ENCODE measurements at places on chromosomes 7 and 10.

DNA sequence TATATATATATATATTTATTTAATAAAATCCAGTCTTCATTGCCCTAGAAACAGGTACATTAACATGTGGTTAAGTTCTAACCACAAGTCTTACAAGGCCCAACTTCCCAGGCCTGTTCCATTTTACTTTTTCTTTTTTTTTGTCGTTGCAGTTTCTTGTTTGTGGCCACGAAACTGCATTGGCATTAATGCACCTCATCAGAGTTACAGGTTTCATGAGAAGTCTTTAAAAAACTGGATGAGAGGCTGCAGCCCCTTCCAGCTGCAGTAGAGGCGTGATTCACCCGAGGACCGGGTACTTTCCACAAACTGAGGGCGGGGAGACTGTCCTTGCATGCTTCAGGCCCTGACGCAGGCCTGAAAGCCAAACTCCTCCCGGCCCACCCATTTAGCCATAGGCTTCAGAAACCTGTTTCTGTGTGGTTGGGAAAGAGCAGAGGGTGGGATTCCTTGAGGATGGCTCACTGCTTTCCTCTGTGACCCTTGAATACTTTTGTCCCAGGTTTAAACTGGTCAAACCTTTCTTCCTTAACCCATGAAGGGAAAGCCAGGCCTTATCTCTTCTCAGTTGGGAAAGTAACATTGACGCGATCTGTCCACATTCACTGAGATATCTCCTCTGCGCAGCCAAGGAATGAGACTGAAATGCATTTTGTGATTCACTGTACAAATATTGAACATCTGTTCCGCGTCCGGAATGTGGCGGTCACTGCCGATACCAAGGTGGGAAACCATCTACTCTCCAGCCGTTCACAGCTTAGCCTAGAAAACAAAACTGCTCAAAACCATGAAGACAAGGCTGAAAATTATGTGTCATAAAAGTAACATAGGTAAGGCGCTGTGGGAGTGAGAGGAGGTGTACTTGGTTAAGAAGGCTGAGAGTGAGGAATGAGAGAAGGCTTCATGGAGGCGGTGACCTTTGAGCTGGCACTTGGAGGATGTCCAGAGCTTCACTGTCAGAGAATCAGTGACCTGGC, 311.7 kb downstream of the GATA3 start:
- DNase-seq: no peak
- H3K4me3 ChIP-seq: no peak overlapping the region
- no peak overlapping the region for H3K27ac ChIP-seq
- no peaks in the 10 kb centered on the region for H3K4me1 ChIP-seq

DNA sequence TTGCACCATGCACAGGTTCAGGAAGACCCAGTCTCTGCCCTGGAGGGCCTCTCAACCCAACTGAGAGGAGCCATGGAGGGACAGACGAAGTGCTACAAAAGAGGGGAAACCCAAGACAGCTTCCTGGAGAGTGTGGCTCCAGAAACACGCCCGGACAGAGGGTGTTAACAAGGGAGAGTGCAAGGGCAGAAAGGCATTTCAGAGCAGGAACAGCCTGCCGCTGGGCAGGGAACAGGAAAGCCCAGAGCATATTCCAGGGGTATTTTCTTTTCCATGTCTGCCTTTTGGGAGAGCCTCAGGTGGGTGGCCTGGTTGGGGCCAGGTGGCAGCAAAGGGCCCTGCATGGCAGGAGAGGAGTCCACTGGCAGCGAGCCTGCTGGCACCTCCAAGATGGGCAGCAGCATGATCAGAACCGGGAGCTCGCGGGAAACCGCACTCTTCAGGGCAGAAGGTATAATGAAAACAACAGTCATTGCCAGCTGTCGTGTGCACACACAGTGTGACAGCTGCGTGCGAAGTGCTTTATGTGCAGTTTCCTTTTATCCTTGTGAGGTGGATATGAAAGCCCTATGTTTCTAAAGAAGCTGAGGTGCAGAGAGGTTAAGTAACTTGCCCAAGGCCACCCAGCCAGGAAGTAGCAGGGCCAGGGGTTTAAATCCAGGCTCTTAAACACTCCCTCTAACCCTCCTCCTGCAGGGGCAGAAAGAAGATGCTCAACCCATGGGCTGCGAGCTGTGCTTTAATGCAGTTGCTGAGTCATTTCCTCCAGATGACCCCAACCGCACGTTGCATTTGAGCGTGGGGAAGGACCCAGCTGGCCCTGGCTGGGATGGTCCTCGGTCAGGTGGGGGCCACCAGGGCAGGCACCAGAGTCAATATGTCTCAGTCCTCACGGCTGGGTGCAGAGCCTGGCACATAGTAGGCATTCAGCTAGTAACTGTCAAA, 128.6 kb downstream of the OAT start:
- H3K27ac ChIP-seq: no peak overlapping the region
- no peak for DNase-seq
- no peak overlapping the region for H3K4me3 ChIP-seq
- H3K27me3 ChIP-seq: no peaks in the 10 kb centered on the region

GRCh38 chr10:129063212-129063611, 403.8 kb upstream of the MGMT start:
- H3K27me3 ChIP-seq: no peaks in the 10 kb centered on the region
- DNase-seq: no peak
- H3K36me3 ChIP-seq: no peaks in the 10 kb centered on the region
- H3K4me3 ChIP-seq: no peak overlapping the region
- H3K4me1 ChIP-seq: no peaks in the 10 kb centered on the region

GRCh38 chr10:101214446-101215396, 14.5 kb downstream of the LBX1 start:
- no peak overlapping the region for H3K27ac ChIP-seq
- H3K4me1 ChIP-seq: peaks cover 6% of the 10 kb centered on the region
- peaks cover 39% of the 10 kb centered on the region for H3K27me3 ChIP-seq
- no peaks in the 10 kb centered on the region for H3K36me3 ChIP-seq
- no peak overlapping the region for H3K4me3 ChIP-seq
- peak; percentile 86 for DNase-seq

DNA sequence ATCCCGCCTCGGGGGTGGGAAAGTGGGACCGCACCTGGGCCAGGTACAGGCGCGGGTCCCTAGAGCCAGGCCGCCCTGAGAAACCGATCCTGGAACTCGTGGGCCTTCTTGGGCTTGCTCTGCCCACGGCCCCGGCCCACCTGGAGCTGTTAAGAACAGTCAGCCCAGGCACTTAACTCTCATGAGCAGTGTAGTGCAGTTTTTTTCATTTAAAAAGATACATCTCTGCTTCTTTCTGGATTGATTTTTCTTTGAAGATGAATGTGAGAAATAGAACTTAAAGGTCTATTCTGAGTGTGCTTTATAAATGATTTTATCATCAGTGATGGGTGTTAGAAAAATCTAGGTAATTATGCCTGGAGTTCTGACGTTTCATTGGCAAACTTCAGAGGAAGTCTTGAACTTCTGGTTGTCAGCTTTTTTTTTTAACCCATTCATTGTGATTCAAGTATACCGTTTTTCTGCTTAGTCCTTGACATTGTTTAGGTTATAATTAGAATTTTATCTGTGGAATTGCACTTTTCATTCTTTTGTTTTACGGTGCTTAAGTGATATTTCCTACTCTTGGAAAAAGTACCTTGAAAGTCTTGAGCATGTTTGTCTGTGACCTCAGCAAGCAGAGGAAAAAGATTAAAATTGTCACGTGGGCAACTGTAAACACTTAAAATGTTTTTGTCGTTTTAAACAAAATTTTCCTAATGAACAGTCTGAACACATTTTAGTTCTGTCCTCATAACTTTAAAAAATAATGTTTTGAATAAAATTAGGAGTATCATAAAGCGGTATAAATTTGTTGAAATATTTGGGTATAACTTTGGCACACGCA, 906 bp downstream of the CDK1 start:
- H3K4me3 ChIP-seq: peak overlapping the region; percentile 88
- DNase-seq: no peak
- no peaks in the 10 kb centered on the region for H3K4me1 ChIP-seq
- no peaks in the 10 kb centered on the region for H3K27me3 ChIP-seq

DNA sequence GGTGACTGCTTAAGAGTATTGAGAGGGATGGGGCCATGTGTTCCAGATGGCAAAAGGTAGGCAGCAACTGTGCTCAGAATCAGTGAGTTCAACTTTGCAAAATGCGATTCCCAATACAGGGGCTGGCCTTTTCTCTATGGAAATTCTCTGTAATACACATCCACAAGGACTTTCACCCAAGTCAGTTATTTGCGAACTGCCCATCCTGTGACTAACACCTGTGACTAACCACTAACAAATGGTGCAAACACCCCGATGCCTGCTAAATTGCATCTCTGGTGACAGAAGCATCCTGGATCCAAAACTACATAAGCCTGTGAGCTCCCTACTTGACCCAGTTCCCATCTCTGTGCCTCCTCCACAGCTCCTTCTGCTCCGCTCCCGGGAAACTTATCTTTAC, 9.0 kb upstream of the CUZD1 start:
- H3K36me3 ChIP-seq: no peaks in the 10 kb centered on the region
- DNase-seq: no peak

DNA sequence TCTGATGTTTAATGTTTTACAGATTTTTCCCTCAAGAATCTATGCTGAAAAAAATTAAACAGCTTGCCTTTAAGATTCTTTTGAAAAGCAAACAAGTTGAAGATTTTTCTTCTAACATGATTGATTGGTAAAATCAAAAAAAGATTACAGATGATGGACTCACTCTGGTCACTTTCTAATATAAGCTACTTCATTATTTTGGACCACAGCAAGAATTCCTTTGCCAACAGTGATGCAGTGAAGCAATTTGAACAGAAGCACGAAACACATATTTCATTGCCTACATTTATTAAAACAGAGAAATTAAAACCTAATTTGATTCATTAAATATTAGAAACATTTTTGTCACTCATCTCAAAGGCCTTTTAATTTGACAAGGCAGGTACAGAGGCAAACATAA, 82.1 kb upstream of the SGCE start:
- H3K27me3 ChIP-seq: no peaks in the 10 kb centered on the region
- H3K36me3 ChIP-seq: no peaks in the 10 kb centered on the region
- no peaks in the 10 kb centered on the region for H3K4me1 ChIP-seq
- DNase-seq: no peak
- H3K27ac ChIP-seq: no peak overlapping the region

DNA sequence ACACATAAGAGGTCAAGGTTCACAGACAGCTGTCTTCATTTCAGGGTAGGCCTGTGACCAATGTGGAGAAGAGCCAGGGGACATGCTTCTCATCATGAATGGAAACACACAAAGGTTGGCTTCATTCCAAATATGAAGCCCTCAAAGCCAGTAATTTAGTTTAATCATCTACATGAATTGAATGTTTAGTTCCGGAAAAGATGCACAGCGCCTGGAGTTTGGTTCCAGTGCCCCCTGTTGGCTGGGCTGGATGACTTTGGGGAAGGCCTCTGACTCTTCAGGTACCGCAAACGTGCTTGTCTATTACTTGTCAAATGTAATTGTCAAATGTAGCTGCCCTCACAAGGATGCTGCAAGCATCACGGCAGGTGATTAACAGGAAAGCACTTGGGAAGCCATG, 130.7 kb downstream of the ADRA2A start:
- no peak overlapping the region for H3K27ac ChIP-seq
- H3K36me3 ChIP-seq: no peaks in the 10 kb centered on the region
- peaks cover 2% of the 10 kb centered on the region for H3K4me1 ChIP-seq
- H3K4me3 ChIP-seq: no peak overlapping the region
